ENCODE measurements at places on chromosomes 11 and 22.

GRCh38 chr11:47235163-47235562 lies 13.5 kb downstream of the ACP2 start:
- DNase-seq: no peak

- DNase-seq: no peak
Measured at GRCh38 chr11:134060316-134060715, 8.6 kb upstream of the JAM3 start.

GRCh38 chr11:1639666-1640065 lies 10.1 kb downstream of the KRTAP5-5 start:
- no peak for DNase-seq

DNA sequence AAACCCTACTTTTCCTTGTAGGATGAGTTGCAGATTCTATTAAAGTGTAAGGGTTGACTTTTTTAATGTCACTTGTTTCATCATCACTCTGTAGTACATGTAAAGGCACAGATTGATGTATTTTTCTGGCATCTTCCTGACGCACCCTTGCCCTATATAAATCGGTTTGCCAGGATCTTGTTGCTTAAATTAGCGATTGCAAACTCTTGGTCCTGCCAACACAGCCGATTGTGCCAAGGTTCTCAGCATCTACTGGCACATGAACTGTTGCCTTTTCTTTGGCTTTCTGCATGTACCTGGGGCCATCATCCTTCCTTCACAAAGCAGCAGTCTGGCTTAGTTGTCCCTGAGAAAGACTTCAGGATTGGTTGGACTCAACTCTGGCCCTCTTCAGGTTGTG lies 7.5 kb upstream of the LIN7C start:
- DNase-seq: no peak

GRCh38 chr22:42376711-42377554 lies 55.3 kb downstream of the NFAM1 start:
- no peak for DNase-seq

DNA sequence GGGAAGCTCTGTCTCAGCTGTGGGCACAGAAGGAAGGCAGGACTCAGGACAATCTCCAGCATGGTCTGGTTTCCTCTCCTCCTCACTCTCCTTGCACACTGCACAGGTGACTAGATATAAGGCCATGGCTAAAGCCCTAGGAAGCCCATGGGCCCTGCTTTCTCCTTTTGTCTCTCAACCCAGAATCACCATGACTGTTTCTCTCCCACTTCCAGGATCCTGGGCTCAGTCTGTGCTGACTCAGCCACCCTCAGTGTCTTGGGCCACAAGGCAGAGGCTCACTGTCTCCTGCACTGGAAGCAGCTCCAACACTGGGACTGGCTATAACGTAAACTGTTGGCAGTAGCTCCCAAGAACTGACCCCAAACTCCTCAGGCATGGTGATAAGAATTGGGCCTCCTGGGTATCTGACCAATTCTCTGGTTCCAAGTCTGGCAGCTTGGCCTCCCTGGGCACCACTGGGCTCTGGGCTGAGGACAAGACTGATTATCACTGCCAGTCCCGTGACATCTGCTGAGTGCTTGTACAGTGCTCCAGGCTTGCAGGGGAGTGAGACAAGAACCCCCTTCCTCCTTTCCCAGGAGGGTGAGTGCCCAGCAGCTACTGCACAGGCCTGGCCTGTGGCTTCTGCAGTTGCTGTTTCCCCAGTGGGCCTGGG lies 104.0 kb upstream of the TOP3B start:
- no peak for DNase-seq

DNA sequence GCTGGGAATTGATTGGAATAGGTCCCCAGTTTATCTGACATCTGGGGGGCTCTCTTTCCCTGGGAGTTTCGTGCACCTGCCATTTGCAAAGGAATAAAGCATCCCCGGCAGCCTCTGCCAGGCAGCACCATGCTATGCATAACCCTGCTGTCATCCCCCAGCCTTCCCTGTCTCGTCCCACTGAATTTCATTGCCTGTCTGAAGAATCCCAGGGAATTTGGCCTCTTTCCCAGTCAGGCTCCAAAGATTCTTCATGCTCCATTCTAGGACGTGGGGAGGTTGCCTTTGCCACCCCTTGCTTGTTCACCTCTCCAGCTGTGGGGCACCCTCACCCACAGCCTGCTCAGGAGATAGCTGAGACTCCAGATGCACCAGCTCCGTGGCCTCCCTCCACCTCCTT lies 195.1 kb upstream of the TBCEL start:
- DNase-seq: no peak

GRCh38 chr11:113904379-113905101 lies at the start of gene HTR3B:
HTR3B (plus strand) TSS chr11:113904796; CDS start chr11:113904934, 138 bp downstream.
- no peak for DNase-seq

DNA sequence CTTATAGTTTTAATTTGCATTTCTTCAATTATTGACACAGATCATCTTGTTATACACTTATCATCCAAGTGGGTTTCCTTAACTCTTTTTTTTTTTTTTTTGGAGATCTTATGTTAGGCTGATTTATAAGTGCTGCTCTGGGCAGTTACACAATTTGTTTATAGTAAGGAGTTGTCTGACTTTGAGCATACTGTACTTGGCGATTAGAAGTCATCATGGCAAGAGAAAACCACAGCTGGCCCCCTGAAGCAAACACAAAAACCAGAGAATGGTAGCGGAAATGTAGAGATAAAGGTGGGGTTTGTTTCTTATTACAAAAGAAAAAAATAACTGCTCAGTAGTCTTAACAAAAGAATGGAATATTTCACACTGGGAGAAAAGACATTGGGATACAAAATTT lies 292.6 kb downstream of the SWAP70 start:
- no peak for DNase-seq

- DNase-seq: no peak
Measured at GRCh38 chr11:122698392-122698791, 42.9 kb downstream of the UBASH3B start.

DNA sequence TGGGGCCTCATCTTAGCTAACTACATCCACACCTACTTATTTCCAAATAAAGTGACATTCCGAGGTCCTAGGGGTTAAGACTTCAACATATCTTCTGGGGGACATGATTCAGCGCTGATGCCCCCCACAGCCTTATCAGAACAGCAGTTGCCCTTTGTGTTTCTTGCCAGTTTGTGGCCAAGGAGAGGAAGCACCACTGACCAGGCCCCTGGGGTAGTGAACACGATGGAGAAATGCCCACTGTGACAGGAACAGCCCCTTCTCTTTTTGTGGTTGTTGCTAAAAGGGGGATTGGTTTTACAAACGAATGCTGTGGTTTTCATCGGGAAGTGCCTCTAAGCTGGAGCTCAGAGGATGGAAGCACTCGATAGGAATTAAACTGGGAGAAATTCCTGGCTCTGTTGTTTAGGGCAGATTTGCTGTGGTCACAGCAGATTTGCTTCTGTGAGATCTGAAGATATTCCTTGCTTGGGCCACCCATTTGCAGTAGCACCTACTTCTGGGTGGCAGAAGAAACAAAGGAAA lies 88.8 kb downstream of the ABTB2 start:
- DNase-seq: no peak

GRCh38 chr22:22556995-22557925 lies 1.8 kb downstream of the PRAME start:
- no peak for DNase-seq

- DNase-seq: no peak
Measured at GRCh38 chr11:126026579-126026978, 36.1 kb downstream of the CDON start.
